Cortex of kidney (tissue), 1 donor: ENCODE measurements at places on chromosomes 13 and 19.

- DNase-seq: no peak
Measured at GRCh38 chr13:50699874-50700663, 143.4 kb downstream of the DLEU7 start.

DNA sequence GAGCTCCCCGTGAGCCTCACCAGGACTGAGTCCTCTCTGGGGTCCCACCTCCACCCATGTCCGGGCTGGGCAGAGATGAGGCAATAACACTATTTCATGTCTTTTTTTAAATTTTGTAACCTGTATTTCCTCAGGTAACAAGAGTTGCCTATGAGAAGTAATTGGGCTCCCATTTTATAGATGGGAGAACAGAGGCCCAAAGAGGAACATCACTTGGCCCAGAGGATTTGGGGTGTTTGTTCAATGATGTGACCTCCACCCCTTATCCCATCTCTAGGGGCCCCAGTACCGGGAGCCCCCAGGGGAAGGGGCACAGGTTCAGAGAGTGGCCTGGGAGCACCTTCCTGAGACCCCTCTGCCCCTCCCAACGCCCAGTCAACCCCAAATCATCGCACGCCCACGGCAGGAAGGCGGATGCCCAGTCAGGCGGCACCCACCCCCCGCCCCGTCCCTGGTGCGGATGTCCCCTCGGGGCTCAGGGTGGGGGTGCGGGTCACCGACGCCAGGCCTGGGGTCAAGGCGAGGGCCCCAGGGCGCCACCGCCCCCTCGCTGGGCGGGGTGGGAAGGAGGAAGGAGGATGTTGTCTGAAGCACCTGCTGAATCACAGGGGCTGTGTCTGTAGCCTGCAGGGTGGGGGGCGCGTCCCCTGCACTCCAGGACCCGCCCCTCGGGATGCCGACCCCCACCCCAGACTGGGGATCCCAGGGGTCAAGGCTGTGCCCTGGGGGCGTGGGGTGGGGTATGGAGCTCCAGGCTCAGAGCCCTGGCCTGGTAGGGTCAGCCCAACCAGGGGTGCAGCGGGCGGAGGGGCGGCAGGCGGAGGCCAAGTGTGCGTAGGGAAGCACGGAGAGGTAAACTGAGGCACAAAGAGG is 9.0 kb upstream of the CIRBP start:
- DNase-seq: no peak

DNA sequence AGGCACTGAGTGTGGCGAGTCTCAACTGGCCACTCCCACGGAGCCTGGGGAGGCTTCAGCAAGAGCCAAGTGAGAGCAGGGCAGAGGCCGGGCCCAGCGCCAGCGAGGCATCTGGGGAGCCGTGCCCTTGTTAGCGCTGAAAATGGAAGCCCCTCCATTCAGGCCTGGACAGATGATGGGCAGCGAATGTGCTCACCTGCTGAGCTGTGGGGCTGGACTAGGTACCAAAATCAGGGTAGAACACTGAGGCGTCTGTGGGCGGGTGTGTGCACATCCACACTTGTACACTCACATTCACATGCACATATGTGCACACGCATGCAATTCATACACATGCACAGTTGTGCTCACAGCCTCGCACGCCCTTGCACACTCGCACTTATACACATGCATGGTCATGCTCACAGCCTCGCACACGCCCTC is 20.7 kb downstream of the NAXD start:
- no peak for DNase-seq

DNA sequence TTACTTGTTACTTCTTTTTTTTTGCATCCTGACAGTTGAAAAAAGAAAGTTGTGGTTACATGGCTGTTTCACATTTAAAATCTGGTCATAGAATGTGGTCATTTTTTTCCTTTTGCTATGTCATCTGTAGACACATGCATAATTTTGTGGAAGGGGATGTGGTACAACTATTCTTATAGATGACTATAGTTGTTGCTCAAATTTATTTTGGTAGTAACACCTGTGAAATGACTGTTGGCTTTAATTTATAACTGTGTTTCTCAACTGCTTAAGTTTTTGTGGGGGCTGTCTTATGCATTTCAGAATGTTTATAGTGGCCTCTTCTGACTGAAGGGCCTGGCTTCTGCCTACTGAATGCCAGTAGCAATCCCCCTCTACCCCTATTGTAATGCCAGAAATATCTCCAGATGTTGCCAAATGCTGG is 130.5 kb downstream of the PAN3 start:
- DNase-seq: no peak

DNA sequence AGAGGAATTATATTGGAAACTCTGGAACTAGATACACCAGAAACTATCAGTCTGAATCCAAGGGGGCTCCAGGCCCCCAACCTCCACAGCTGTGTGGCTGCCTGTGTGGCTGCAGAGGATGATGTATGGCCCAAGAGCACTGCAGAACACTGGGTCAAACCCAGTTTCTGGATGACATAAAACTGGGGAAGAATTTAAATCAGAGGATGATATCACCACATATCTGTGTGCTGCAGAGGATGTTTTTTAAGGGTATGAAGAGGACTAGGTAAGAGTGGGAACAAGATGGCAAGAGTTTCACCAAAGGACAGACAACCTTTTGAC is 226.4 kb downstream of the SUCLA2 start:
- DNase-seq: no peak

GRCh38 chr13:80265348-80265747 is 75.6 kb downstream of the SPRY2 start:
- DNase-seq: no peak

- DNase-seq: no peak
Measured at GRCh38 chr13:101455863-101456262, 3.4 kb downstream of the ITGBL1 start.

- DNase-seq: no peak
Measured at GRCh38 chr13:19581675-19582074, 20.3 kb upstream of the TPTE2 start.

GRCh38 chr13:110937511-110938285 is 22.8 kb upstream of the ANKRD10 start:
- no peak for DNase-seq

DNA sequence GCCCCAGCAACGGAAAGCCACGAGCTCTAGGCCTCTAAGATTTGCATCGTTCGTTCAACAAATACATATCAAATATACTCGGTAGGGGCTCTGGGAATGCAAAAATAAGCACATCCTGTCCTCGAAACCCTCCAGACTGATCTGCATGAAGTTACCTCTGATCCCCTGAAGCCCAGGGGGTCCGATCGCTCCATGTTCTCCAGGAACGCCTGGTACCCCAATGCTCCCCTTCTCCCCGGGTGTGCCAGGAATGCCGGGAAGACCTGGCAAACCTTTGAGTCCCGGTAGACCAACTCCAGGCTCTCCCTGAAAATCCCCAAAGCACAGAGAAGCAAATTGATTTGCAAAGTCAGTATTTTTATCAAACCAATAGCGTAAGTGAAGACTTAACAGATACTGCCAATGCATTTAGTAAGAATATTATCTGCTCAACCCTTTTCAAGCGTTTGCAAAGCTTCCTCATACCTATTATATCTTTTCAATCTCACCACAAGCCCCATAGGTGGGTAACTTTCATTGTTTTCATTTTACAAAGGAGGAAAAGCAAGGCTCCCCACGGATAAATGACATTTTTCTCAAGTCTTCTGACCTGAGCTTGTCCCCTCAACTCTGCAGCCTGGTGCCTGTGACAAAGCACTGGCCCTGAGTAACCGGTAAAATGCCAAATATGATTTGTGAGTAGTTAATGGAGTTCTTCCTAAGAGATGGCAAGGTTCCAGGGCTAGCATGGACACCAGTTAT is 127.7 kb downstream of the COL4A1 start:
- DNase-seq: no peak

GRCh38 chr19:41911889-41912731 is 16.1 kb downstream of the ERFL start:
- no peak for DNase-seq

GRCh38 chr13:110522721-110523120 is 38.8 kb downstream of the RAB20 start:
- no peak for DNase-seq

GRCh38 chr19:57363688-57364181 is 384 bp downstream of the TRAPPC2B start:
- no peak for DNase-seq

DNA sequence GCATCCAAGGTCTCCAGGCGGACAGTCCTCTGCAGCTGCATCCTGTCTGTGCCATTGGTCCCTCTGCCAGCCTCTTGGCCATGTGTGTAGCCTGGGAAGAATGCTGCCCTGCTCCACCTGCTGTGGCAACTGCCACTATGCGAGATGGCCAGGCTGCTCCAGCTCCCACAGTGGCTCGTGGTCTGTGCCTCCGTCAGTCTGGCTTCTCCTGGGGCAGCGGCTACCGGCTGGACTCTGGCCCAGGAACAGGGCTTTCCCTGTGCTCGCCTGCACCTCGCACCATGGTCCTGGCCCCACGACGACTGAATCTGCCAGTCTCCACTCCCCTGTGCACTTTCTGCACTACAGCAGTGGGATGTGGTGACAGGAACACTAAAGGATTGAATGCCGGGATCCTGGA is 26.7 kb upstream of the FFAR2 start:
- DNase-seq: no peak

GRCh38 chr13:75861786-75862185 is 225.7 kb downstream of the LMO7 start:
- DNase-seq: no peak

GRCh38 chr19:46066471-46066870 is 25.7 kb upstream of the IGFL4 start:
- no peak for DNase-seq

DNA sequence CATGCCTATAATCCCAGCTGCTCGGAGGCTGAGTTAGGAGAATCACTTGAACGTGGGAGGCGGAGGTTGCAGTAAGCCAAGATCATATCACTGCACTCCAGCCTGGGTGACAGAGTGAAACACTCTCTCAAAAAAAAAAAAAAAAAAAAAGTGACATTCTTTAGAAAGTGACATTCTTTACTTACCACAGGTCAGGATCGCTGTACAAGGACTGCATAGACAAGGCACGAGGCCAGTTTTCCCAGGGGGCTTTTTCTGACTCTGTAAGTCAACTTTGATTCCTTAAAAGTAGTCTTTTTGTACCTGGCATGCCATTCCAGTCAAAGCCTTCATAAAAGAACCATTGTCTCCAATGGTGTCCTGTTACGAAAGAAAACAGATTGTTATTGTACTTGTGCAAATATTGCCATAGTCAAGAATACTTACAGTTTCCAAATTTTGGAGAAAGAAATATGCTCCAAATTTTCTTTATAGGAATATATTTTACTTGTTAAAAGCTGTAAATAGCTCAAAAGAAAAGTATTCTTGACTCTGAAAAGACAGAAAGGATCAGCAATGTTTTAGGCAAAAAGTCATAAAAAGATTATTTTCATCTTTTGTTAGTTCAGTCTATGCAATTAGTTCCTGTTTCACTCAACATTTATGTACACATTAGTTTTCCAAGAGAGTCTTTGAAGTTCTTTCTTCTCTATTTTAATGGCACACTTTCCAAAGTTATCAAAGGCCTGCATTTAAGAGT is 39.3 kb downstream of the CEACAM1 start:
- no peak for DNase-seq

DNA sequence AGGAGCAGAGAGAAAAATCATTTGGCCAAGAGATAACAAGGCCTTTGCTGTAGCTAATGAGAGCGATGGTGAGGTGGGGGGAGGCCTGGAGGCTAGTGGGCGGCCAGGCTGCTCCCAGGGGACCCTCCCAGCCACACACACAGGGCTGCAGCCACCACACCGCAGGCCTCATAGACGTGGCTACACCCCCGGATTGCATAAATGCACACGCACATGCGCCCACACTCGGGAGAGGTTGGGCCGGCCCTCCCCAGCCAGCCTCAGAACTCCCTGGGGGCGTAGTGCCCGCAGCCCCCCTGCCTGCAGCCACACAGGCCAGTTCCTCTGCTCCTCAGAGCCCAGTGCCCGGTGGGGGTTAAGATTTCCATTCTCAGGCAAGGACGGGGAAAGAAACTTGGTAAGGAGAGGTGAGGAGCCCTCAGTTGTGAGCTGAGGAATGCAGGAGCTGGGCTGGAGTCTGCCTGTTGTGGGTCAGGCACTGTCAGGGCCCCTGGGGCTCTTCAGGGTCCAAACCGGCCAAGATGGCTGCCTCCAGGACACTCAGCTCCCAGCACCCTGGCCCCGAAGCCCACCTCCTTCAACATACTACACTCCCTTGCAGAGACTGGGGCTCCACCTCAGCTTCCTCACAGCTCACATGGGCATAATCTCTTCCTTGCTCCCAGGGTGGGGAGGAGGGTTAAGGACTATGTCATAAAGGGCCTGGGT is 8.0 kb downstream of the PTH2 start:
- no peak for DNase-seq

DNA sequence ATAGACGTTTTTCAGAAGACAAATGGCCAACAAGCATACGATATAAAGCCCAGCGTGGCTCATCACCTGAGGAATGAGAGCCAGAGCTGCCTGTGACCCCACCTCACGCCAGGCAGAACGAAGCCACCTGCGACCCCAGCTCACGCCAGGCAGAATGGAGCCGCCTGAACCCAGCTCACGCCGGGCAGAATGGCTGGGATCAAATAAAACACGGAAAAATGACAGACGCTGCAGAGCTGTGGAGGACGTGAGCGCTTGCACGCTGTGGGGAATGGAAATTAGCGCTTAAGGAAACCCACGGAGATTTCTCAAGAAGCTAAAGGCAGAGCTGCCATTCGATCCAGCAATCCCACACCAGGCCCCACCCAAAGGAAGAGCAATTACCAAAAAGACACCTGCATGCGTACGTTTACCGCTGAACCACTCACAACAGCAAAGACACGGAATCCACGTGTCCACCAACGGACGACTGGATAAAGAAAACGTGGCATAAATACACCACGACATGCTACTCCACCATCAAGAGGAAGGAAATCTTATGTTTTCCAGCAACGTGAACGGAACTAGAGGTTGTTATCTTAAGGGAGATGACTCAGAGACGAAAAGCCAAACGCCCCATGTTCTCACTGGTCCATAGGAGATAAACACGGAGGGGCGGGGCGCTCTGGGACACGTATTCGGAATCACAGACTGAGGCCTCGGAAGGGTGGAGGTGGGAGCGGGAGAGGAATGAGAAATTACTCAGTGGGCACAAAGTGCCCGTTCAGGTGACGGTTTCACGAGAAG is 30.7 kb upstream of the C13orf46 start:
- DNase-seq: no peak

DNA sequence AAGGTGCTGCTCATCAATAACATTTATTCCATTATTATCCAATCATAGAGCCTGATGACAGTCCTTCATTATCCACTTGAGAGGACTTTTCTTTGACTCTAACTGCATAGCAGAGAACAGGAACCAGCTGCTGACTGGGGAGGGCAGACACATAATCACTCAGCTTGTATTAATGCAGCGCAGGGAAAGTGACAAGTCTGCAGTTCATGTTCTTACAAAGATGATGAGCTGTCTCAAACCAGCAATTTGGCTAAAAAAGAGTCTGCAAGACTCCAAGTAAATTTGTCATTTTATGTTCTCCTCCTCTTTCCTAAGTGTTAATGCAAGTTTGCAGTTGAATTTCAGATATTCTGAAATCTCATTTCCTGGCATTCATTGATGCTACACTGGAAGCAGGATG is 40.0 kb upstream of the CBY2 start:
- DNase-seq: no peak
